ENCODE measurements at places on chromosomes 11 and 22.

GRCh38 chr11:94934846-94935245 is 38.5 kb downstream of the CWC15 start:
- no peak for DNase-seq

DNA sequence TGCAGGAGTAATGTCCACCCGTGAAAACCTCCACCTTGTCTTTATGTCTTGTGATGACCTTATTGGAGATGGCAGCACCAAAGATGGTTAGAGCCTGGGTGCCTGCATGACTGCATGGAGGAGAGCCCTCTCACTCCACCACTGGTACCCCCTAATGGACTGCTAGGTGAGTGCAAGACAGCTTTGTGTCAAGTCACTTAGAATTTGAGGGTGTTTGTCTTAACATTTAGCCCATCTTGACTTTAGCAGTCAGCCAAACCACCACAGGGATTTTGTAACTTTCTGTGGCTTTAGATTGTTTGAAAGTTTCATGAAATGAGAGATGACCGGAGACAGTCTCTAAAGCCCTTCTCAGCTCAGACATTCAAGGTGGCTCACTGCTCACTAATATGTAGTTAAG is 232.9 kb upstream of the NCAM1 start:
- DNase-seq: no peak

GRCh38 chr11:24267014-24267413 is 229.8 kb upstream of the LUZP2 start:
- no peak for DNase-seq

GRCh38 chr22:37777122-37777687 is 30.5 kb upstream of the GCAT start:
- no peak for DNase-seq

All from central memory CD8-positive, alpha-beta T cell (primary cell).